ENCODE measurements at places on chromosomes 7 and 10.

- no peak for DNase-seq
Measured at GRCh38 chr7:80608336-80608735, 30.1 kb upstream of the CD36 start.

- no peak for DNase-seq
Measured at GRCh38 chr7:9937944-9938631, 1035.6 kb upstream of the PHF14 start.

- no peak for DNase-seq
Measured at GRCh38 chr7:85156661-85157208, 30.1 kb downstream of the SEMA3D start.

- DNase-seq: no peak
Measured at GRCh38 chr7:45699726-45700390, 125.7 kb downstream of the ADCY1 start.

DNA sequence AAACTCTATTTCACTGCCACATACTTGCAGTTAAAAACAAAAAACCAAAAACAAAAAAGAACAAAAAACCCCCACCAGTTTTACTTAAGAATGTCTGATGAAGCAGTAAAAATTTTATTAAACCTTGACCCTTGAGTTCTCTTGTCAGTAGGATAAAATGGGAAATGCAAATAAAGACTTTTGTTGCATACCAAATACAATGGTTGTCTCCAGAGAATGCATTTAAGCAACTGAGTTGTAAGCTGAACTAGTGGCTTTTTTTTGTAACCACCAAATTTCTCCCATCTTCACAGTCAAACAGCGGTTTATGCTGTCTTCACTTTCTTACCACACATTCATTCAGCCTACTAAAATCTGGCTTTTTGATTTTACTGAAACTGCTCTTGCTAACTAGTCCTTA, 3.1 kb downstream of the SYPL1 start:
- DNase-seq: no peak
